Spinal cord (tissue), 10 donors: ENCODE measurements at places on chromosomes 3 and 15. TPM values are rescaled to one million over a fixed set of nuclear protein-coding genes. Genes with fewer than 3 reads are reported as not detected.
A peak's percentile ranks its signal among the peaks of the same experiment; 100 is the strongest.

- no peaks in the 10 kb centered on the region for H3K36me3 ChIP-seq
- no peak overlapping the region for H3K27ac ChIP-seq
- H3K27me3 ChIP-seq = no peaks in the 10 kb centered on the region
These were observed 96.4 kb upstream of the P3H2 start for GRCh38 chr3:190217081-190217480.

DNA sequence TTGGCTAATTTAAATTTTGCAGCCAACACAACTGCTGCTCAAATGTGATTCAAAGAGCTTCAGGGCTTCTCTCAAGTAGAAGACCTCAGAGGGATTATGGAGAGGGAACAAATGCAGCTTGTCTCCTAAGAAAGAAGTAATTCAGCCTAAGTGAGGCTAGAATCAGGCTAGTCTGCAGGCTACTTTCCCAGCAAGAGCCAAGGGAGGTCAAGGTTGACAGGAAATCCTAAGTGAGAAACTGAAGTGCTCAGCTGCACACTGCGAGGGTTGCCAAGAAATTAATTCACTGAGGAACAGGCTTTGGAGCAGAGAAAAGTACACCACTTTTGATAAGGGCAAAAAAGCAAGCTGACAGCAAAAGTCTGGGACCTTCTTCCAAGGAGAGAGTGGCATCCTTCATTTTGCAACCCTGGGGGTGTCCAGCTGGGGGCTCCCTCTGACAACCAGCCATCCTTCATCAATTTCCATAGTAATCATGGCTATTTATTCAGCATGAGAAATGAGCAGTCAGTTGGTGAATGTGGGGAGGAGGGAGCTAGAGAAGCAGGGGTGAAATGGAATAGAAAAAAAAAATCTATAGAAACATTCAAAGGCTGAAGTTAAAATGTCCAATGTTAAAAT, 646.4 kb upstream of the ADAMTS9 start:
- no peaks in the 10 kb centered on the region for H3K36me3 ChIP-seq
- peak; percentile 49 for DNase-seq
- H3K4me1 ChIP-seq = peaks cover 10% of the 10 kb centered on the region
- H3K27ac ChIP-seq = peak overlapping the region; percentile 75

DNA sequence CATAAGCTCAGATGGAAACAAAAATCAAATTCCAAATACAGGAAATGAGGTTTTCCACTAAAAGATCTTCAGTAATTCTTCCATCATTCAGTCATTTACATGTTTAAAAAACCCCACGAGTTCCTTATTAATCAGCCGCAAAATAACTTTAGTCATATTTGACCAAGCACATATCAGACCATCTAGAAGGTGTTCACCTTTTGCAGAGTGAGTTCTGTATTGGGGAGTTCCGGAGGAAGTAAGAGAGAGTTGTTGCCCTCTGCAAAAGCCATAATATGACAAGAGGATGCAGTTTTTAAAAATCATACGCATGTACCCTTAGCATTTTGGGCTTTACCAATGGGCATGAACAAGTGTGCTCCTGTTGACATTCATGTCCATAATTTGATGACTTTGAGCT, 61.6 kb downstream of the CCR1 start:
- H3K27ac ChIP-seq = no peak overlapping the region
- no peak overlapping the region for H3K4me3 ChIP-seq
- H3K36me3 ChIP-seq = no peaks in the 10 kb centered on the region

GRCh38 chr3:25904206-25904605, 114.3 kb downstream of the OXSM start:
- no peaks in the 10 kb centered on the region for H3K27me3 ChIP-seq
- DNase-seq = no peak
- H3K27ac ChIP-seq = no peak overlapping the region
- no peaks in the 10 kb centered on the region for H3K4me1 ChIP-seq

DNA sequence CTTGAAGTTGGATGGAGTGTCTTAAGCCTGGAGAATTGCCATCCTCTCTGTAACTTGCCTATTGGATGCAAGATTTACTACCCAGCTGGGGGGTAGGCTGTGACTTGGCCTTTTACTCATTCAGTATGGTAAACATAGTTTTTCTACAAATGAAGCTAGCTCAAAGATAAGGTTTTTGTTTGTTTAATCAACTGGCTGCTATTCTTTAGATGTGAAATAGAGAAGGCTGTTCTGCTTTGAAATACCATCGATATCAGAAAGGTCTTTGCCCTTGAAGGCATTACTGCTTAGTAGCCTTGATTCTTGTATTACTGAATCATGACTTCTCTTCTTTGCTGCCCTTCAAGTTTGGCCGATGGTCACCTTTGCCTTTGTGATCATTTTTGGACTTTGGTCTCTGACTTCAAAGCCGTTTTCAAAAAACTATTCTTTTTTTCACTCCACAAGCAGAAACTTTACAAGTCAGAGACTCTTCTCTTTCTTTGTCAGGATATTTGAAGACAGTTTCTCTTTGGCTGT, 83.1 kb downstream of the GAP43 start:
- H3K36me3 ChIP-seq = no peaks in the 10 kb centered on the region
- H3K4me3 ChIP-seq = no peak overlapping the region
- H3K4me1 ChIP-seq = no peaks in the 10 kb centered on the region
- no peak for DNase-seq

GRCh38 chr3:106425026-106425425, 556.2 kb upstream of the CBLB start:
- no peak overlapping the region for H3K4me3 ChIP-seq
- no peaks in the 10 kb centered on the region for H3K36me3 ChIP-seq
- no peak for DNase-seq
- no peaks in the 10 kb centered on the region for H3K4me1 ChIP-seq
- no peaks in the 10 kb centered on the region for H3K27me3 ChIP-seq

DNA sequence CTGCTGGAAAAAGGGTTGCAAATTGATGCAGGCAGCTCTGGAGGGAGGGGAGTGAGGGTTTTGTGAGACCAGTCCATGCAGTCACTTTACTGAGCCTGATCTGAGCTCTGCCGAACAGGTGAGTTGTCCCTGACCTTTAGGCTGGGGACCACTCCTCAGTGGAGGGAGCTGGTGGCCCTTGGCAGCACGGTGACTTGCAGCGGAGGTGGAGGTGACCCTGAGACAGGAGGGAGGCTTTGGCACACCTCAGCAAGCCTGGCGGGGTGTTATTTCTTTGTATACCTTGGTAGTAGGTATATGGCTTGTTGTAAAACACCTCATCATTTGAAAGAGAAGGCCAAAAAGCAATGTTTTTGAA, 43.5 kb downstream of the FGD5 start:
- peaks cover 21% of the 10 kb centered on the region for H3K4me1 ChIP-seq
- no peaks in the 10 kb centered on the region for H3K27me3 ChIP-seq
- no peak overlapping the region for H3K27ac ChIP-seq
- DNase-seq = no peak
- H3K36me3 ChIP-seq = no peaks in the 10 kb centered on the region

- no peak overlapping the region for H3K4me3 ChIP-seq
- H3K4me1 ChIP-seq = no peaks in the 10 kb centered on the region
- H3K27me3 ChIP-seq = no peaks in the 10 kb centered on the region
- no peak for DNase-seq
- no peak overlapping the region for H3K27ac ChIP-seq
These were observed 66.3 kb downstream of the RTP4 start for GRCh38 chr3:187434524-187434923.

- no peaks in the 10 kb centered on the region for H3K27me3 ChIP-seq
- DNase-seq = no peak
- no peaks in the 10 kb centered on the region for H3K4me1 ChIP-seq
- H3K27ac ChIP-seq = no peak overlapping the region
- H3K4me3 ChIP-seq = no peak overlapping the region
- no peaks in the 10 kb centered on the region for H3K36me3 ChIP-seq
These were observed 1.8 kb upstream of the MESD start for GRCh38 chr15:80991421-80991820.

DNA sequence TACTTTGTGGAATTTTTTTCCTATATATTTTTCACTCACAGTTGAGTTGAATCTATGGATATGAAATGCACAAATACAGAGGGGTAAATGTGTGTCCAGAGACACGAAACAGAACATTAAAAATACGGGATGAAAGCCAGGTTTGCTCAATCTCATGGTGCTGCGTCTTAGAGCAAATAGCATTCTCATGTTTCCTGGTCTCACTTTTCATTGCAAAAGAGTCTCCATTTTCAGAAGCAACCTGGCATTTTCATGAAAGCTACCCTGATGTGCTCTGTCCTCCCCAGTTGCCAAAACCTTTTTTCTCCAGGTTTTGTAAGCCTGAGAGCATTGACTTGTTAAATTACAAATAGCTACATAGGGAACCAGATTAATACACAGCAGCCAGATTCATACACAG, 49.5 kb upstream of the MBNL1 start:
- H3K4me1 ChIP-seq = no peaks in the 10 kb centered on the region
- H3K36me3 ChIP-seq = no peaks in the 10 kb centered on the region
- H3K4me3 ChIP-seq = no peak overlapping the region
- no peak for DNase-seq

- no peaks in the 10 kb centered on the region for H3K36me3 ChIP-seq
- H3K27me3 ChIP-seq = no peaks in the 10 kb centered on the region
- H3K4me3 ChIP-seq = peak overlapping the region; percentile 63
- H3K4me1 ChIP-seq = peaks cover 9% of the 10 kb centered on the region
- peak overlapping the region; percentile 54 for H3K27ac ChIP-seq
These were observed 41.0 kb upstream of the PRICKLE2 start for GRCh38 chr3:64266065-64266931.

GRCh38 chr3:30350901-30351300, 255.5 kb upstream of the TGFBR2 start:
- peaks cover 4% of the 10 kb centered on the region for H3K4me1 ChIP-seq
- DNase-seq = no peak
- no peak overlapping the region for H3K4me3 ChIP-seq

DNA sequence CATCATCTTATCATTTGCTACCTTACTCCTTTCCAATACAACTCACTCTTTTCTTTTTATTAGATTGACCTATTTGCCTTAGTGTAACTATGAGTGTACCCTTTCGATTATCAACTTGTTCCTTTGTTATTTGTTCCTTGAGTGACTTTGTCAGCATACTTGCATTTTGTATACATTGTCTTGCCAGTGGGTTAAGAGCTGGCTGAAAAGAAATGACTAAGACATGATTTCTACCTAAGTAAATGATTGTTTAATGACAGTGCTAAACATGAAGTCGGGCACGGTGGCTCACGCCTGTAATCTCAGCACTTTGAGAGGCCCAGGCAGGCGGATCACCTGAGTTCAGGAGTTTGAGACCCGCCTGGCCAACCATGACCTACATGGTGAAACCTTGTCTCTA, 1042.3 kb downstream of the TBL1XR1 start:
- no peaks in the 10 kb centered on the region for H3K36me3 ChIP-seq
- H3K27ac ChIP-seq = no peak overlapping the region
- no peaks in the 10 kb centered on the region for H3K27me3 ChIP-seq
- no peak for DNase-seq
- H3K4me3 ChIP-seq = no peak overlapping the region

HRH1 gene
- total RNA-seq = 21.3 TPM

IL5RA gene
- 9.4 TPM for total RNA-seq

CNTN3 gene
- 24.1 TPM for total RNA-seq

SLCO2A1 gene
- 3.7 TPM for total RNA-seq

ZNF148 gene
- total RNA-seq = 50.5 TPM

SLC9C1 gene
- 0.50 TPM for total RNA-seq

STAB1 gene
- 38.3 TPM for total RNA-seq

GADL1 gene
- 0.79 TPM for total RNA-seq

SLC2A2 gene
- total RNA-seq = 0.28 TPM

DYNLT2B gene
- total RNA-seq = 7.9 TPM
